ENCODE measurements at places on chromosomes 6 and 20.

- no peak for DNase-seq
These were observed 95.5 kb upstream of the AFDN start for GRCh38 chr6:167731216-167731615.

DNA sequence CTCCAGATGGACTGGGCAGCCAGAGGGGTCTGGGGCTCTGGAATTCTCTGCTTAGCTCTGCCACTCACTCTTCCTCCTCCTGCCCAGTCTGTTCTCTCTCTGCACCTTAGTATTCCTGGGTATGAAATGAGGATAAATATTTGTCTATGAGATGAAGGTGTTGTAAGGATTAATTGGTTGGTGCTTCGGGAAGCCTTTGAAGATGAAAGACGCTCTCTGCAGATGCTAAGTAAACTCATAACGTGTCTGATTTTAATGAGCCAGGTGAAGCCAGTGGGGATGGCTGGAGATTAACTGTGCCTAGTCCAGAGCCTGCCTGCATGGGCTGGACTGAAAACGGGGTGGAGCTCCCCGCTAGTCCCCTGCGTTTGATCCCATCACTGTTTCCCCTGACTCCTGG lies 23.1 kb upstream of the TCP11 start:
- DNase-seq = no peak

GRCh38 chr20:54476169-54477009 lies 996 bp downstream of the DOK5 start:
- DNase-seq = no peak

DNA sequence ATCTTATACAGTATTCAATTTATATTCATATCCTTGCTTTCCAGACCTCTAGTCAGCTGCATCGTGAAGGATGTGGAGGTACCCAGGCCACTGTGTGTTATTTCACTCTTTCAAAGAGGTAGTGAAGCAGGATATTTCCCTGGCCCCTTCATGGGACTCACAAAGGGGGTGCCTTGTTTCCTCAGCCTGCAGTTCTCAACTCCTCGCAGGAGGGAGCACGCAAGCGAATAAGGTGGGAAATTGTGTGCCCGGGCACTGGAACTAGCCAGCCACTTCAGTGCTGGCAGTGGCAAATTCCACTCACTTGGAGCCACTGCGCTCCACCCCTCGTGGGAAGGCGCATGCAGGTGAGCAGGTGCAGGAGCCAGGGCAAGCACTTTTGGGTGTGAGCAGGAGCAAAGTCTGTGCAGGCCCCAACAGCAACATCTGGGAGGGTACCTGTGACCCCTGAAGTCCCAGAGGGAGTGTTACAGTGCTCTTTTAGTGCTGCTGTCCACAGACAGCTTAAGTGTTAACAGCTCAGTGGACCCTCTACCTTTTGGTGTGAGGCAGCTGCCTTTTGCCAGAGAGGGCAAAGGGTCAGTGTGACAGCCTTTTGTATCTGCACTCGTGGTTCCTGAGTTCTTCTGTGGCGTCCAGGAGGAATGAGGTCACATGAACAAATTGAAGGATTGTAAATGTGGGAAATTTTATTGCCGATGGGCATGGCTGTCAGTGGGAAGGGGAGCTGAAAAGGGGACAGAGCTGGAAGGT lies 49.4 kb upstream of the FAM135A start:
- DNase-seq = no peak

GRCh38 chr6:159826968-159827647 lies 27.0 kb downstream of the PNLDC1 start:
- no peak for DNase-seq

GRCh38 chr6:40210628-40211056 lies 276.4 kb upstream of the MOCS1 start:
- no peak for DNase-seq

GRCh38 chr6:84072442-84072997 lies 38.9 kb downstream of the MRAP2 start:
- DNase-seq = no peak

DNA sequence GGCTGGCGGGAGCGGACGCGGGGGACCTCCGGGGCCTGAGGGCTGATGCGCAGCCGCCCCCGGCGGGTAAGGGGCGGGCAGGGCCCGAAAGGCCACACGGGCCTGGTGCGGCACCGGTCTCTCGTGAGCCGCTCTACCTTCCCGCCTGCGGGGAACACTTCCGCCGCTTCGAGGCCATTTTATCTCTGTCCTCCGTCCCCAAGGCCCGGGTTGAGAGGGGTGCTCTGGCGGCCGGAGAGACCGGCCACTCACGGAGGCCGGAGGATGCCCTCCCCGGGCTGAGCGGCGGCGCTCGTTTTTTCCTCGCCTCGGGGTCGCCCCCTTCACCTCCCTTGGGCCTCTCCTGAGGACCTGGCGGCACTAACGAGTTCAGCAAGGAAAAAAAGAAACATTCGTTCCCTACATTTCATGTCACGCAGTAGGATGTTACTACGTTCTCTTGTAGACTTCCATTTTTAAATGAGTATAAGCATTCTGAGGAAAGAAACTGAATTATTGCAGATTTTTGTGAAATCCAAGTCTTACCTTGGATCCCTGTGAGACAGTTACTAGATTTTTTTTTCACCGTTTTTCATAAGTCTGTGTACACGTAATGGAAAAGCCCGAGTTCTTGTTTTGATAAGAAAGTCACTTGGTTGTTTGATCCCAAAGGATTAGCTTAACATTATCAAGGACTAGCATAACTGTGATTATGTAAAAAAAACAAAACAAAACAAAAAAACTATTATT lies 575 bp downstream of the WTAP start:
- DNase-seq = no peak

DNA sequence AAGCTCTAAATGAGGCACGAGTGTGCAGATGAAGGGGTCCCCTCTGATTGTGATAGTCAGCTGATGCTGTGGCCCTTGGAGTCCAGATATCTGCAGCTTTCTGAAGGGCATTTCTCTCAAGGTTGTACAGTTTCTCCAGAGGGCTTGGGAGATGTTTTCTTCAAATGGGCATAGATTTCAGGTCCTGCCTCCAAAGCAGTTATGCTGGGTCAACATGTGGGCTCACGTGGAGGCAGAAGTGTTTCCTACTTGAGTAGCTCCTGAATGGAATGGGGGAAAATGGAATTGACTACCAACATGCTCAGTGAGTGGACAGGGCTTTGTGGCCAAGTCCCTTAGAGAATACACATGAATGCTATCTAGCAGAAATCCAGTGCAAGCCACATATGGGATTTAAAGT lies 360.7 kb downstream of the SAMD5 start:
- no peak for DNase-seq

GRCh38 chr6:31949926-31950548 lies 4.1 kb downstream of the CFB start:
- no peak for DNase-seq

DNA sequence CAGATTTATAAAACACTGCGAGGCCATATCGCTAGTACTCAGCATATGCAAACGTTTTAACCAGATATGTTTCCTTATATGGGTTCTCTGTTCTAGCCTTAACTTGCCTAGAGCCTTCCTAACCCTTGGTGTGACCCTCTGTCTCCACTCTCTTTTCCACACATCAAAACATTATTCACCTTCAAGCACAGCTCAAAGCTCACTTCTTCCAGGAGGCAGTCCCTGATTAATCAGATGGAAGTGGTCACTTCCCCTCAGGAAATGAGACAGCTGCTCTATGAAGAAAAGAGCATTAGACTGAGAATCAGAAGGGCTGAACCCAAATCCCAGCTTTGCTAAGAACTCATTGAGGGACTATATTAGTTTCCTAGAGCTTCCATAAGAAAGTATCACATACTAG lies 39.8 kb upstream of the SLC17A4 start:
- no peak for DNase-seq

DNA sequence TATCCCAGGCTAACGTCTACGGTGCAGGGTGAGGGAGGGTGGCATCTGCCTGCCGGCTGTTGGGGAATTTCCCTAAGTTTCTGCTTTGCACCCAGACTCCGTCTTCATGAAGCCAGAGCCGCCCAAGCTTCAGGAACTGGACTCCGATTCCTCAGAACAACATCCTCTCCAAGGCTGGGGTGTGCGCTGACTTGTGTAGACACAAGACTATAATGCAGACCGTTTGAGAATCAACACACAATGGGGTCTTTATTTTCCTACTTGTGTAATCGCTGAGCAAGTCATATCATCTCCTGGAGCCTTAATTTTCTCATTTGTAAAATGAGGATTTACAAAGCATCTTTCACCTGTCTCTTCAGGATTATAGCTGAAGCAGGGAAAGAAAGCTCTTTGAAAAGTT lies 160.5 kb upstream of the AGPAT4 start:
- no peak for DNase-seq

DNA sequence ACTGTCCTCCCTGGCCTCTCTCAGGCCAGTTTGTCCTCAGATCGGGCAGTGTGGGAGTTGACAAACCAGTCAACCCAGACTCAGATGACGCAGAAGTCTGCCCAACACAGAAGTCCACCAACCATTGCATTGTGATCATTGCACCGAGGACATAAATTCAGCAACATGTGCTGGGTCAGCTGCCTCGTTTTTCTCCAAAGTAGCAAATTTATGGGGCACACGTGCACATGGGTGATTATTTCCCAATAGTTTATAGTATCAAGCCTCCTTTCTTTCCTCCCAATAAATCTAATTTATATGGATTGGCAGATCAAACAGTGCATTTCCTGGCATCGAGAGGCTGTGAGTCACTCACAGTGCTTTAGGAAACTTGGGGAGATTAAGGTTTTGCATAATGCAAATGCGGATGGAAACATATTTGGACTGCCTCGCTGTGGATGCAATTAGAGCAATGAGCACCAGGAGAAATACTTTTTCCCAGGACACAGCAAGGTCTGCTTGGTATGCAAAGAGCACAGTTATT lies 413.7 kb upstream of the SULF2 start:
- DNase-seq = no peak

GRCh38 chr20:33296206-33296605 lies 13.2 kb downstream of the BPIFB1 start:
- no peak for DNase-seq

DNA sequence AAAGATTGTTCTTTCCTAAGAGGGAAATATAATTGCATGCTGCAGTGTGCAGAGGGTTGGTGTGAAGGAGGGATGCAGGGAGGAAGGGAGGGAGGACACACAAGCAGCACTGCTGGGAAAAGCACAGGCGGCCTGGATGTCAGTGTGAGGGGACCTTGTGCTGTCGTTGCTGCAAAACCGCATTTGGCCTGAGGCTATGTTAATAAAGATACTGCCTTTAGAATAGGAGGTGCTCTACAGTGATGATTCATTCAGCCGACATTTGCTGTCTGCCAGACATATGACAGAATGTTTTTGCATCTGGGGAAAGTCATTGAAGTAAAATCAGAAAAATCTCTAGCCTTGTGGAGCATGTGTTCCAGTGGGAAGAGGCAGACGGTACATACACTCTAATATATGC lies 50.5 kb upstream of the TRIM26 start:
- DNase-seq = no peak

GRCh38 chr6:133092771-133093170 lies 148.4 kb upstream of the EYA4 start:
- no peak for DNase-seq

- DNase-seq = no peak
These were observed 267.0 kb downstream of the DLL1 start for GRCh38 chr6:170023620-170024521.

- no peak for DNase-seq
These were observed 56.5 kb upstream of the ADTRP start for GRCh38 chr6:11835065-11835464.

- DNase-seq = no peak
These were observed 3.3 kb downstream of the VEGFA start for GRCh38 chr6:43773050-43773979.

GRCh38 chr20:44641325-44641724 lies 10.2 kb downstream of the ADA start:
- DNase-seq = no peak

DNA sequence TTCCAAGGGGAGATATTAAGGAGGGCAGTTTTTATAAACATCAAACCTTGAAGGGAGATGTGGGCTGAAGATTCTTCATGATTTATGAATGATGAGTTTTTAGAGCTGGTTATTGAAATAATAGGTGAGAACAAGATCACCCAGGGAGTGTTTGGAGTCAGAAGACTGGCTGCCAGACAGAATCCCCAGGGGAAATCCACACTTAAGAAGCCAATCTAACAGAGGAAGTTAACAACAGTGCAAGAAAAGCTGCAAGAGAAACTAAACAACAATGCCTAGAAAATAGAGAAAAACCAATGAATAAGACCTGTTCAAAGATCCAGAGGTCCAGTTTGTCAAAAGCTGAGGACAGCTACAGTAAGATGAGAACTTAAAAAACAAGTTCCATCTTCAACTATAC lies 167.9 kb upstream of the MAN1A1 start:
- no peak for DNase-seq

- no peak for DNase-seq
These were observed at the start of gene NR2E1 for GRCh38 chr6:108165714-108166663. TSS of gene NR2E1 (plus strand) at chr6:108166022. CDS start at chr6:108166766, 744 bp downstream.

DNA sequence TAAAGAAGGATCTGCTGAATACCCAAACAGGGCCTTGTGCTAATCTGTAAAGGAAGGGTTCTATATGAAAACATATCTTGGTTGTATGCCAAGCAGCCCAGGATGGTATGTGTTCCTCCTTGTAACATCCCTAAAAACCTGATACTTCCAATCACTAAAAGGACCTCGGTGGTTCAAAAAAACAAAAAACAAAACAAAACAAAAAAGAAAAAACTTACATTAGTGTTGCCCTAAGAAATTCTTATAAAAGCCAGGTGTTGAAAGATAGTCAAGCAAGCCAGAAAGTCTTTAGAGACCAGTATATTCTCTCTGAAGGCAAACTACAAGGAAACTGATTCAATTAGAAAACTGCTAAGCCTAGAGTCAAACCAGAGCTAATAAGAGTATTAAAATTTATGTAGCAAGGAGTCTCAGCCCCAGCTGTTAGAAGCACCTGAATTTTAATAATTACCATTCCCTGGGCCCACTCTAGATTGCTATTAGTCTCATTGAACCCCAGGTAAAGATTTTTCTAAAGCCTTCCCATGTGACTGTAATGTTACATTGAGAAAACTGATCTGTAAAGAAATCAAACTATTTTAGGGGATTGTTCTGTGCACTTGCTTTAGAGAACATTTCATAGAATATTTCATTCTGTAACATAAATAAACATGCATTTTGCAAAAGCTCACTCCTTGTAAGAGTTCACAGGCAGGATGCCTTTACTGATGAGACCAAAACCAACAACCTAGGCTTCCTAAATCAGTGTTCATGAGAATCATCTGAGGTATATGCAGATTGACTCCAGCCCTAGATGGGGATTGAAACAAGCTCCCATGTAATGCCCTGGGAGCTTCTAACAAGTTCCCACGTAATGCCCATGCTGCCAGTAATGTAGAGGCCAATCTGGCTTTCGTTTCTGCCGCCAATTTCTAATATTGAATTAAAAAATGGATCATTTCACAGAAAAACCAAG lies 95.2 kb upstream of the BTN3A2 start:
- no peak for DNase-seq

DNA sequence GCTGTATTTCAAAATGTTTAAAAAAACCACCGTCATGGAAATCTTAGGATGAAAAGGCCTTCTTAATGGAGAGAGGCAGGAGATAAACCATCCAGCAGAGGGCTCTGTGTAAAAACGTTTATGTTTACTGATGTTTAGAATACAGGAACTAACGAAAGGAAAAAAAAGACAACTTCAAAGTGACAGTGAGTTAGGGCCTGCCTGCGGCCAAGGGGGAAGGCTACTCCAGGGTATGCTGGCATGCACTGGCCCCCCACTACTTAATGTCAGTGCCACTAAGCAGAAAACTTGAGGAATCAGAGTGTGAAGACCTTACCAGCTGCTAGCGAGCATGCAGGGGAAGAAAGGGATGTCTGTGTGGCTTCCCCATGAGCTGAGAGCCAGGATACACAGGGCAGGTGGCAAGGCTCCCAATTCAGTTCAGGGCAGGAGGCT lies 47.7 kb downstream of the AKAP7 start:
- no peak for DNase-seq

GRCh38 chr6:156347656-156348055 lies 429.5 kb upstream of the ARID1B start:
- no peak for DNase-seq

GRCh38 chr6:100096341-100096740 lies 102.3 kb upstream of the MCHR2 start:
- DNase-seq = no peak

All from activated T-helper 1 cell treated with Interleukin-2 at 50 U/mL for 16 hours (primary cell).